ENCODE measurements at places on chromosomes 2 and 18.

DNA sequence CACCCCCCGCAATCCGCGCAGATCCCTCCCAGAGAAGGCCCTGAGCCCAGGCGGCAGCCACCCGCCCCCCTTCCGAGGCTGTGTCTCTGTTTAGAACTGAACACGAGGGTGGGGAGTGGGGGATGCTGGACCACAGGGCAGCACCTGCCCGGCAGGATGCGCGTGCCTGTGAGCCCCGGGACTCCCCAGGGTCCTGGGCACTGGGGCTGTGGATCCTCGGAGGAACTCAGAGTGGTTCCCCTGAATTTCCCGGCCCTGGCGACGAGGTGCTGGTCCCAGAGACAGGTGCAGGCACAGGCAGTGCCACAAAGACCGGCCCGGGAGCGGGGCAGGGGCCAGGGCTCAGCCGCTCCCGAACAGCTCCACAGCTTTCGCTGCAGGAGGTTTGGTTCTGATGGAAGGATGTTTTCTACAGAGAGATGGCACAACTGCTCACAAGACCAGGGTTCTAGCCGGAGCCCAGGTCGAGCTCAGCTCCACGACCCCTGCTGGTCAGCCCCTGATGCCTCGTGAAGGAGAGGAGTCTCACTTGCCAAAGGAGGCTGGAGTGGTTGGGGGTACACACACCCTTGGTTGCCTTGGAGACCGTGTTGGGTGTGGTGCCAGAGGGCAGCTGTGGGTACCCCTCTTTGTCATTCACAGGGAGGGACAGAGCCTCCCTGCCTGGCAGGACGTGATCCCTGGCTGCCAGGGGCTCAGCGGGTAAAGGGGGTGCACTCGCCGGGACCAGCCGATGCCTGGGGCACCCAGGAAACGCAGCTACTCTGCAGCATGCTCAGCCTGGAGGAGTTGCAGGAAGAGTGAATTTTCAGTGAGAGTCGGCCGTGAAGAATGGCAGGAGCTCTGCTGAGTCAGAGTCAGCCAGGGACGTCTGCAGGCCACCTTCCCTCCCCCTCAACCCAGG is 4.4 kb upstream of the NEU4 start:
- no peak for DNase-seq

DNA sequence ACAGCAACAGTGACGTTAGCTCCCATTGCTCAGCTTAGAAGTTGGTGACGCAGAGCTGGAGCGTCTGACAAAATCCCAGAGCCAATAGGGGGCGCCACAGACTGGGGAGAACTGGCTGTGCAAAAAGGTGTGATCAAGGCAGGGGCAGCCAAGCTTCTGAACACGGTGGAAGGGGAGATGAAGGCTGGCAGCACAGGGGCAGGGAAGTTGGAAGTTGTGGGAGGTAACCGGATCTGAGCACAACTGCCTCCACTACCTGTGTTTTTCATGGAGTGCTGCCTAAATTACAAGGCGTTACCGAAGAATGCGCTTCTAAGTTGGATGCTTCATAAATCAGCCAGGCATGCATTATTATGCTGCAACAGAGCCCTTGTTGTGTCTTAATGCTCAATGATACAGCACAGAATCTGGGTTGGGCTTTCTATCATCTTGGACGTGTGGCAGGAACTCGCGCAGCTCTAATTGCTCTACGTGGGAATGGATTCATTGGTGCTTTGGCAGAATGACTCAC is 370.0 kb downstream of the SLC4A3 start:
- DNase-seq, result no peak

GRCh38 chr2:148483665-148484064 is 160.9 kb upstream of the EPC2 start:
- no peak for DNase-seq

DNA sequence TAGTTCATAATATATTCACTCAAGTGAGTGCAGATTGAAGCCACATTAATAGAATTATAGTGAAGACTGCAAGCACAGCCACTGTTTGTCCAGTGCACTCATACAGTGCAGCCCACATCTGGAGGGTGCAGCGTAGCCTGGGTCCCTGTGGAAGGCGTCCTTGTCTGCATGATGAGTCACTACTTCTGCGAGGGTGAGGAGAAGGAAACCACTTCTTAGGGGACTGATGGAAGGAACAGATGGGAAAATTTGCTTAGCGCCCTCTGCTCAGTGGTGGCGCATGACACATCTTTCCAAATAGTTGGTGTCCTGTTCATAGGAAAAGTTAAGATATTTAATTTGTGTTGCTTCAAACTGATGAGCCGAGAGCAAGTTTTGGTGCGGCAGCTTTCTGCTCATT is 330.4 kb upstream of the SMIM21 start:
- no peak for DNase-seq

DNA sequence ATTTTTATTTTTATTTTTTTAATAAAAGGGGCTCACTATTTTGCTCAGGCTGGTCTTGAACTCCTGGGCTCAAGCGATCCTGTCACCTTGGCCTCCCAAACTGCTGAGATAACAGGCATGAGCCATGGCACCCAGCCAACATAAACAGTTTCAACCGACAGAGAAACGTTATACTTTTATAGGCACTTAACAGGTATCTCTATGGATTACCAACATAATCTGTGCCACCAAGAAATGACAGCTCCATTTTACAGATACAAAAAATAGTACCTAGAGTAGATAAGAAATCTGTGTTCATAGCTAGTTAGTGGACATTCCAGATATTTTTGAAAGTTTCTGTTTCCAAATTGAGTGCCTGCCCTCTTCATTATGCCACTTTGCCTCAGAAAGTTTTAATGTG is 1316.7 kb downstream of the LRP1B start:
- DNase-seq, result no peak

DNA sequence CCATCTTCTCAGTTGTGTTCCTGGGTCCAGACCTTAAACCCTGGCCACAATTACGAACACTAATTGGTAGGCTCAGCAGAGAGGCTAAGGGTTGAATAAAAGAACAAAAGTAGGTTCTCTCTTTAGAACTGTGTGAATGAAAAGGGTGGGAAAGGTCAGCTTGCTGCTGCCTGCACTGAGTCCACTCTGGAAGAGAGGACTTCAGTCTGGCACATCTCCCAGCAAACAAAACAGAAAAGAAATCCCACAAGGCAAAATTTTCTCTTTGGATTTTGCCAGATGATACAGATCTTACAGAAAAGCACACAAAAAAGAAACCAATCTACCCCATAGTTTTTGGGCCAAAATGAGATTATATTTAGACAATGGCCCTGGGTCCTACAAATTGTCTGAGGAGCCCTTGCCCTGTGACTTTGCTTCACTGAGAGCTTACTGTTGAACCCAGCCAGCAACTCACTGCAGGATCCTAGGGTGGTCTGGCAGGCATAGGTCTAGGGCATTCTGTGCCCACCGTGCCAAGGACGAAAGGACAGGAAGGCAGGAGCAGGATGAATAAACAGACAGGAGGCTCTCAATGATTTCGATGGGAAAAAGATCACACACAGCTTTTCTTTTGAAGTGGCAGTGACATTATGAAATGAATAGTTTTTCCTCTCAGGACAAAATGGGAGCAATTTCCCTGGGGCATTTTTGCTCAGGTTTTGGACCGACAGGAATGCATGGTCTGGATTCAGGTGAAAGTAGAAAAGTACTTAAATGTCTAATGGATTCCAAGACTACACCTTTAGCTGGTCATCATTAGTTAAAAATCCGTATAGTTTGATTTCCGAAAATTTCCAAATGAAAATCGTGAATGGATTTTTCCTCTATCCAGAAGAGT is 68.4 kb upstream of the STAM2 start:
- DNase-seq, result no peak

- DNase-seq, result no peak
Measured at GRCh38 chr2:206213514-206213845, 53.8 kb downstream of the EEF1B2 start.

DNA sequence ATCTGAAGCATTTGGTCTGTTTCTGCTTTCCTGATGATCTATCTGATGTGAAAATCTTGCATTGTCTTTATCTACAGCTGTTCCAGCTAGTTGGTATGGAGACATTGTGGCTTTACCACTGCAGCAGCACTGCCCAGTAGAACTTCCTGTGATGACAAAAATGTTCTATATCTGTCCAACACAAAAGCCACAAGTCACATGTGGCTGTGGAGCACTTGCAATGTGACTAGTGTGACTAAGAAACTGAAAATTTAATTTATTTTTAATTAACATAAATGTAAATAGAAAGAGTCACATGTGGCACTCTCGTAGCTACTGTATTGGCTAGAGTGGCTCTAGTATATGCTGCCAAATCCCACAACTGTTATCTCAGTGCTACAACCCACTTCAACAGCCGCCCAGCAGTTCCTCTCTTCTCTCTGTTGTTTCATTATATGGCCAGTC is 425.7 kb downstream of the SETBP1 start:
- no peak for DNase-seq

DNA sequence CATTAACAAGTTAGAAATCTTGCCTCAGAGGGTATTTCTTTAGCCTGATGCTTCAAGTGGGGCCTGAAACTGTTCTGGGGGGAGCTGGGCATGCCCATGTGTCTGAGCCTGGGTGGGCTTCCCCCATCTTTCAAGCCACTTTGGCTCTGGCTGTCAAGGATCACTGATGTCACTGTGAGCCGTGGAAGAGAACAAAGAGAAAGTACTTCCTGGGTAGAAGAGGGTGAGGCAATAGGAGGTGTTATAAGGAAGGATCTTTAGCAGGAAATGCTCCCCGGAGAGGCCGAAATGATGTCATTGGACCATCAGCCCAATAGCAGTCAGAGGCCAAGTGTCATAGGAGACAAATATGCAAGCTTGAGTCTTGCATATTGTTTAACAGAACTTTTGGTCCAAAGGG is 228.4 kb upstream of the MEX3C start:
- no peak for DNase-seq

GRCh38 chr2:41160439-41160838 is 708.5 kb upstream of the SLC8A1 start:
- DNase-seq, result no peak

- DNase-seq, result no peak
Measured at GRCh38 chr2:109213646-109214433, 84.8 kb downstream of the SH3RF3 start.

GRCh38 chr2:164896634-164897355 is 55.2 kb upstream of the COBLL1 start:
- no peak for DNase-seq

- DNase-seq, result no peak
Measured at GRCh38 chr18:46696268-46696667, 39.2 kb upstream of the LOXHD1 start.

DNA sequence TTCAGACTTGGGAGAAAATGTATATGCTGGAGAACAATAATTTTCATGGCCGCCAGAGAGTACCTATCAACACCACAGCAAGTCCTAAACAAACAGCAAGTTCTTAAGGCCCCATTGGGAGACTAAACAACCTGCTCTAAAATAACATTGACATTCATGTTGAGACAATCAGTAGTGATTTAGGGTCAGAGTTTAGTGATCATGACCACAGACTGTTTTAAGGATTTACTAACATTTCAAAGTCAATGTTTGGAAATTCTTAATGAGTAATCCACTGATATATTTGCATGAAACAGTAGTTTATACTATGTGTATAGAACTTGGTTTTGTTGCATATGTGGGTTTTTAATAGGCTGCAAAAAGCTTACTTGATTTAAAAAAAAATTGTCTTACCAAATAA is 34.7 kb downstream of the RASGRP3 start:
- DNase-seq, result no peak

DNA sequence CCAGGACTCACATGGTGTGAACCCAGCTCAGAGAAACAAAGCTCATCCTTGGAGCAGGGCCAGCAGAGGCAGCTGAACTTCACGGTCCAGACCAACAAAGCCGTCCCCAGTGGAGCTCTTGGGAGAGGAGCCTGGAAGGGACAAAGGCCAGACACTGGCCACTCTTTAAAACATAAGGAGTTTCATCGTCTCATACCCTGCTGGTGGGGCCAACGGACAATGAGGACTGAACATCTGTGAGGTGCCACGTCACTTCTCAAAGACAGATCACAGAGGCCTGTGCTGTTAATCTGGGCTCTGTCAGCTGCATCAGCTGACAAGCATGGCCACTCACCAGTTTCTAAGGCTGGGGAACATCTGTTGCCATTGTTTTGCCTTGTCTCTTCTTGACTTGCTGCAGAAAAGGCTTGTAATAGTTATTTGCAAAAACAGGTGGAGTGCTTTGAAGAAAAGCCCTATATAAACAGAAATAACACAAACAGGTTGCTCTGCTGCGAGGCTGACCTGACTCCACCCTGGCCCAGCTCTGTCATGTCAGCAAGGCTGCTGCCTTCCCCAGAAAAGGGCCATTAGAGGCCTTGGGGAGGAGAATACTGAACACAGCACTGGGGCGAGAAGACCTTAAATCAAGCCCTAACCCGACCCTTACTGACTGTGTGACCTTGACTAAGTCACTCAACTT is 68.1 kb upstream of the DAPL1 start:
- no peak for DNase-seq

DNA sequence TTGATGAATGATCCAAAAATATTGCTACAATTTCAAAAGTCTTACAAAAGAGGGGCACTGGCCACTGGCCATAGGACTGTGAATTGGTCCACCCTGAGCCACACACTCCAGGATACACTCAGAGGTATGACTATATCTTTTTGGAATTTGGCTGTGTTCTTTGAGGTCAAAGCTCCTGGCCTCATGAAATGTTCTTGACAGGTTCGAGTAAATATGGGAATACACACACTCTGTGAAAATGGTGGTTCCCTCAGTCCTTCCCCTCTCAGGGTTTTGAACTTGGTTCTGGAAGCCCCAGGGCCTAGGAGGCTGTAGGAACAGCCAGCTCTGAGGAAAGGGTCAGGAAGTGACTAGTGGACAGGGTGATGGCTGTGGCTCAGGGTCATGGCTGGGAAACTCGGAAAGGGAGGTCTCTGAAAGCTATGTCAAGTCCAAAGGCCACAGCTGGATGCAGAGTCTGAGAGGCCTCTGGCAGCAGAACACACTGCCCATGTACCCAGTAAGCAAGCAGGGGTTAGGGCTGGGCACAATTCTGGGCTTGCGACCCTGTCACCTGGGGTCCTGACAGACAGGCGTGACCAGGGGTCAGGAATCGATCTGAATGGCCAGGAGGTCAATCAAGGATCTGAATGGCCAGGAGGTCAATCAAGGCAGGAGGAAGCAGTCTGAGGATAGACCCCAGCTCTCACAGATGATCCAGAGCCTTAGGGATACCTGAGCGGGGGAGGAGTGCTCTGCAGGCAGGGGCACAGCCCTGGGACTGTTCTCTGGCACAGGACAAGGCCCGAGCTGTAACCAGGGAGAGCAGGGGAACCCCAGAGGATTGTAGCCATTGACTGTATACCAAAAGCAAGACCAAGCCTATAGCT is 223.4 kb upstream of the SMAD2 start:
- no peak for DNase-seq

GRCh38 chr2:230761704-230762103 is 49.1 kb downstream of the CAB39 start:
- no peak for DNase-seq
